ENCODE measurements at places on chromosomes 11 and 22.

- H3K27ac ChIP-seq: peak overlapping the region; percentile 83
- H3K36me3 ChIP-seq: peaks cover under 1% of the 10 kb centered on the region
- no peak for DNase-seq
- no peaks in the 10 kb centered on the region for H3K27me3 ChIP-seq
These were observed 463 bp downstream of the RAD9A start for GRCh38 chr11:67392183-67392715.

- no peak overlapping the region for H3K27ac ChIP-seq
- no peak for DNase-seq
- no peaks in the 10 kb centered on the region for H3K27me3 ChIP-seq
- H3K36me3 ChIP-seq: no peaks in the 10 kb centered on the region
- H3K4me3 ChIP-seq: no peak overlapping the region
These were observed 125.5 kb downstream of the BBOX1 start for GRCh38 chr11:27166130-27166529.

DNA sequence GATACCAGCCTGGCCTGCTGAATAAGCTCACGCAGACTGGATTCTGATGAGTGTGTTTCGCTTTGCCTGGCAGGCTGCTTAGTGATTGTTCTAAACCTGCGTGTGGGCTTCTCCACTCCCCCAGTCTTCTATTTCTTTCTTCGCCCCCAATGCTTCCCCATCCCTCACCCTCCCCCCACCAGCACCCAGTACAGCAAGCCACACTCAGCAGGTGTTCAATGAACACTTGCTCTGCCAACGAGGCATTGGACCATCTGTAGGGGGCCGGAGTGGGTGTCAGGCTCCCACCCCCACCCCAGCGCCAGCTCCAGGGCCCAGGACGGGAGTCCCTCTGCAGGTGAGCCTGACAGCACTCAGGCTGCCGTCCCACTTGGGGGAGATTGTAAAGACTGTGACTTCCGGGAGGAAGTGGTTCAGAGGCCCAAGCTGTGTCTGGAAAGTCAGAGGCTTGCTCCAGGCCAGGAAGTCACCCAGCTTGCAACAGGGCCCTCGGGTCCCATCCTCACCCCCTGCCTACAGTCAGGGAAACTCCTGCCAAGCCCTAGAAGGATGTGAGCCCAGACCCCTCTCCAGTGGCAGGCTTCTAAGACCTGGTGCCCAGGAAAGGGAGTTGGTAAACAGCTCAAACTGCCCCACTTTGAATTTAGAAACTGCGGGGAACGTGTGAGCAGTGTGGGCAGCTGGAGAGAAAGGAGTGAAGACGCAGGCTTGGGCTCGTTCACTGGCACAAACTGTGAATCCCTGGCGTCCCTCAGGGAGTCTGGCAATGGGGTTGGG is 66.3 kb upstream of the PRDM11 start:
- H3K27me3 ChIP-seq: no peaks in the 10 kb centered on the region
- peak overlapping the region; percentile 41 for H3K4me3 ChIP-seq
- peaks cover 62% of the 10 kb centered on the region for H3K4me1 ChIP-seq
- DNase-seq: peak; percentile 80

GRCh38 chr11:73193251-73194033 is 24.6 kb upstream of the P2RY2 start:
- no peaks in the 10 kb centered on the region for H3K4me1 ChIP-seq
- H3K36me3 ChIP-seq: no peaks in the 10 kb centered on the region
- H3K4me3 ChIP-seq: no peak overlapping the region
- DNase-seq: no peak

DNA sequence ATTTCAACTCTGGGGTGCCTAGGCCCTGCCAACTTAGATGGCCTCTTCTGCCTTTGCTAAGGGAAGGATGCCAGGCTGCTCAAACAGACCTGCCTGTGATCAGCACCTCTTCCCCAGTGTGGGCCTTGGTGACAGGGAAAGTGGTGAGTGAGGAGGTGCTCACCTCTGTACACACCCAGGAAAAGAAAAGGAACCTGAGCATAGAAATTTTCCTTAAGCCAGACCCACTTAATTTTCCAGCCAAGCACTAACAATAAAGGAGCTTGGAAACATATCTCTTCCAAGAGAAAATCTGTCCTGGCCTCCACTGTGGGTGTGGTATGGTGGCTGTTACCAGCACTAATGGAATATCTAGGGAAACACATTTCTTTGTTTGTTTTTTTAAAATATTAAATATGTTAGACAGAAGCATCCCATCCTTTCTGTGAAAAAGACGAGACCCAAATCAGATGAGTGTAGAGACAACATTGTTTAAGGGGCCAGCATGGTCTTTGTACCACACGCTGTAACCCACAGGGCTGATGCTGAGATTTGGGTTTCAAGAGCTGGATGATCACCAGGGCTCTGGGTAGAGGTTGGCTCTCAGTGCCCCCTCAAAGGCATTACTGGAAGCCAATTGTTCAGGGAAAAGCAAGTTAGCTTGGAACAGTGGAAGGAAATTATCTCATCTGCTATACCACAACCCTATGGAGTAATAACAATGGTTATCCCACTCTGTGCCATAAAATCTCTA is 472.2 kb downstream of the INSC start:
- no peak for DNase-seq
- no peaks in the 10 kb centered on the region for H3K36me3 ChIP-seq
- no peaks in the 10 kb centered on the region for H3K4me1 ChIP-seq
- H3K27me3 ChIP-seq: no peaks in the 10 kb centered on the region

DNA sequence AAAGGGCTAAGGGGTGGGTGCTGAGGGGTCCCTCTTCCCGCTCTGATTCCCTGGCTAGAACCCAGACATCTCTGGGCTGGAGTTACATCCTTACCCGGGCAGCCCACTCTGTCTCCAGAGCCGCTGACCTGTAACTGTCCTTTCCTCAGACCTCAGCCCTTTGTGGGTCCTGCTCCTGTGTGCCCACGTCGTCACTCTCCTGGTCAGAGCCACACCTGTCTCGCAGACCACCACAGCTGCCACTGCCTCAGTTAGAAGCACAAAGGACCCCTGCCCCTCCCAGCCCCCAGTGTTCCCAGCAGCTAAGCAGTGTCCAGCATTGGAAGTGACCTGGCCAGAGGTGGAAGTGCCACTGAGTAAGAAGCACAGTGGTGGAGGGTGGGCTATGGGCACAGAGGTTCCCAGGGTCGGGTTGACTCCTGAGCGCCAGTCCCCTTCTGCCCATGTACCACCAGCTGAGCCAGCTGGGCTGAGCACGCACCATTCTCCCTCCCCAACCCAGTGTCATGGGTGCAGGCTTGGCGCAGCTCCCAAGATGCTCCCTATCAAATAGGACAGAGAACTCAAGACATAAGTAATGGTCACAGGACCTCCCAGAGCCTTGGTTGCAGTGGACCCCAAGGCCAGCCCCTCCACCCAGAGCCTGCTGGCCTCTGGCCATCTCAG is 1.6 kb downstream of the IL18BP start:
- H3K4me3 ChIP-seq: no peak overlapping the region
- H3K36me3 ChIP-seq: peaks cover 21% of the 10 kb centered on the region
- no peaks in the 10 kb centered on the region for H3K27me3 ChIP-seq
- H3K27ac ChIP-seq: no peak overlapping the region
- DNase-seq: no peak
